Thoracic aorta (tissue), 2 donors: ENCODE measurements at places on chromosomes 2 and 18. TPM values are rescaled to one million over a fixed set of nuclear protein-coding genes. Genes with fewer than 3 reads are reported as not detected.

DNA sequence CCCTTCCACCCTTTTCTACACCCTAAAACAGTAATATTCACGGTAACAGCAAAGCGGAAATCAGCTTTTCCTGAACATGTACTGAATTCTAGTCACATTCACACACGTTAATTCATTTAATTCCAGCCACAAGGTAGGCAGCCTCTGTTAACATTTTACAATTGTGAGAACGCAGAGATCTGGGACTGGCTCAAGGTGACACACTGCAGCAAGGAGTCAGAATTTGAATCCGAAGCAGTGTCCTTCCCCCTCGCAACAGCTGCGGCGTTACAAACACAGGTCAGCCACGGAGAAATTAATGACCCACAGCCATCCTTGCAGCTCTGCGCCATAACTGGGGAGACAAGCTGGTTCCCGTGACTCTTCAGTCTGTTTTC, 818 bp upstream of the SLC20A1 start:
- H3K27me3 ChIP-seq = no peaks in the 10 kb centered on the region
- H3K27ac ChIP-seq = peak overlapping the region; percentile 97
- H3K36me3 ChIP-seq = peaks cover 5% of the 10 kb centered on the region
- peak overlapping the region; percentile 95 for H3K4me3 ChIP-seq

The PSMD14 gene
- total RNA-seq = 25.2 TPM

The PDE1A gene
- 35.2 TPM for total RNA-seq

DNA sequence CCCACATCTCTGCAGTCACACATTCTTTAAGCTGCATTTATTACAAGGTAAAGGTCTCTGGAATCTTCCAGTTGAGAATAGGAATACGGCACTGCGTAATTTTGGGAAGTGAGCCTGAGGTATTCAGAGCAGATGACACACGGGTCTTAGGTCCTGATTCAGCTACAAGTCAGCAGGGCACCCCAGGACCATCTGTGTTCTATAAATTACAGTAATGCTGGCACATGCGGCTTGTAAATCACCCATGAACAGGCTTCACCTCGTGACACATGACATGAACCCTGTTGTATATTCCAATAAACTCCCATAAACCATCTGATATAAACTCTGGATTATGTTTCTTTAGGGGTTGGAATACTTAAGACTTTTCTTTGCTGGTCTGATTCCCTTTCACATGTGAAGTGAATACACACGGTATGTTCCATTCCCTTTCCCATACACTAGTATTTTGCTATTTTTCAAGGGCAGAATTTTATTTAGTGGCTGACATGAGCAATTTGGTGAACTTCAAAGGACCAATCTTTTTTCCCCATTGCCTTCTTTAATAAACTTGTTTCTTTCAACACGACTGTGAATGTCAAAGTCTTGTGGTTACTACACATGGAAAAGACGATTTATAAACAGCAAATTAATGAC, 298.6 kb downstream of the MEIS1 start:
- no peaks in the 10 kb centered on the region for H3K36me3 ChIP-seq
- H3K27ac ChIP-seq = no peak overlapping the region
- no peaks in the 10 kb centered on the region for H3K27me3 ChIP-seq
- no peak for DNase-seq
- H3K4me1 ChIP-seq = no peaks in the 10 kb centered on the region

GRCh38 chr2:71166812-71167211, 36.4 kb downstream of the MPHOSPH10 start:
- H3K4me3 ChIP-seq = no peak overlapping the region
- H3K4me1 ChIP-seq = no peaks in the 10 kb centered on the region
- no peak overlapping the region for H3K27ac ChIP-seq
- H3K36me3 ChIP-seq = no peaks in the 10 kb centered on the region

DNA sequence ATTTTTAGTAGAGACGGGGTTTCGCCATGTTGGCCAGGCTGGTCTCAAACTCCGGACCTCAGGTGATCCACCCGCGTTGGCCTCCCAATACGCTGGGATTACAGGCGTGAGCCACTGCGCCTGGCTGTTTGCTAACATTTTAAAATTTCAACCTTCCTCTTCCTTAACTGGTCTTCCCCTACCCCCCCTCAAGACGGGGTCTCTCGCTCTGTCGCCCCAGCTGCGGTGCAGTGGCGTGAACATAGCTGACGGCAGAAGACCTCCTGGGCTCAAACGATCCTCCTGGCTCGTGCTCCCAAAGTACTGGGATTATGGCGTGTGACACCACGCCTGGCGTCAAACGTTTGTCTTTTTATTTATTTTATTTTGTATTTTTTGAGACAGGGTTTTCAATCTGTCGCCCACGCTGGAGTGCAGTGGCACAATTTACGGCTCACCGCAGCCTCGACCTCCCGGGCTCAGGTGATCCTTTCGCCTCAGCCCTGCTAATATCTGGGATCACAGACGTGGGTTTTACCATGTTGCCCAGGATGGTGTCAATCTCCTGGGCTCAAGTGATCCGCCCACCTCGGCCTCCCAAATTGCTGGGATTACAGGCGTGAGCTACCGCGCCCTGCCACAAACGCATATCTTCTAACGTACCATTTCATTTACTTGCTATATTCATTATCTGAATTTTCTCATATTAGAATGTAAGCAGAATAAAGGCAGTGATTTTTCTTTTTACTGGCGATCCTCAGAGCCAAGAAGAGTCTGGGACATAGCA, 984 bp upstream of the MSH2 start:
- no peaks in the 10 kb centered on the region for H3K27me3 ChIP-seq
- H3K4me3 ChIP-seq = peak overlapping the region; percentile 84

The CNDP1 gene
- not detected for total RNA-seq
